ENCODE measurements at places on chromosomes 2 and 18.

DNA sequence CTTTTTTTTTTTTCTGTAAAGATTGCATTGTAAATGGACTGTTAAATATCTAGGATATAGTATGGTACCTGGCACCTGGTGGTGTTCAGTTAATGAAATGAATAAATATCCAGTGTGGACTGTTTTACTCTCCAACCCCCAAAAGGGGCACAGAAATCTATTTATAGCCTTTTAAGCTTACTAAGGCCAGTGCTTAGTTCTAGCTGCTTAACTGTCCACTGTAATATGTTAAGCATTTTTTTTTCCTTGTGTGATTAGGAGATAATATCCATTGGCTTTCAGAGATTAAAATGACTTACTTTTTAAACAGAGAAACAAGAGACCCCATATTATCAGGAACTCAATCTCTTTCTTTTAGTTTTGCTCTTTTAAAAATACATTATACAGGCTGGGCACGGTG is 84.4 kb downstream of the ZNF532 start:
- DNase-seq = no peak

DNA sequence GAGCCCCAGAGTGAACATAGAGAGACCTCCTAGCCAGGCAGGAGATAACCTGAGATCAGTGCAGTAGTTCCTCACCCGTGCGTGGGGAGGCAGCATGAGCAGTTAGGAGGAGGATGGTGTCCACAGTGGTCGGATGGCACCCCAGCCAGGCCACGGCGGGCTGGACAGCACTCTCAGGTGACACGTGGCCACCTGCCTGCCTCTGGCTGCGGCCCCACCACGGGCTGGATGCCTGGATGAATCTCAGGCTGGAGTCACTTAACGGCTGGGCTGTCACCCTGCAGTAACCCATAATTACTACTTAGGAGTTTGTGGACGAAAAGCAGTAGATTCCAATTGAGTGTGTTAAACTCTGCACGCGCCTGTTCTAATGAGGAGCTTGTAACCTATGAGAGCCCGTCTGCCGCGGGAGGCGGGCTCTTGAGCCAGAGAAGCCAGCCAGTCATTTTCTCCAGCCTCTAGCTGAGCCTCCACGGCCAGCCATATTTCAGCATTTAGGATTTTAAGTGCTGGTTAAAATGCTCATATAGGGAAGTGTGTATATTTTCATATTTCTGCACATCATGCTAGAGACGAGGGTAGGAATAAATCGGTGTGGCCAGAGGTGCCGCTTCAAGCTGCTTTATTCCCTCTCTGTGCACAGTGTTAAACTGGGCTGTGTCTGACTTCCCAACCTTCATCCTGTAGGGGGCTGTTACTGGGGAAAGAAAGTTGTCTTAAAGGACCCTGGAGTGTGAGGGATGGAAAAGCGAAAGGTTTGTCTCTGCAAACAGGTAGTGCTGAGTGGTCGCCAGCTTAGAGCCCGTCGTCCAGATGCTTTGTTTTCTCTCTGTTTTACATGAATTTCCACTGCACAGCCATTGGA is 144.0 kb downstream of the GLI2 start:
- no peak for DNase-seq

DNA sequence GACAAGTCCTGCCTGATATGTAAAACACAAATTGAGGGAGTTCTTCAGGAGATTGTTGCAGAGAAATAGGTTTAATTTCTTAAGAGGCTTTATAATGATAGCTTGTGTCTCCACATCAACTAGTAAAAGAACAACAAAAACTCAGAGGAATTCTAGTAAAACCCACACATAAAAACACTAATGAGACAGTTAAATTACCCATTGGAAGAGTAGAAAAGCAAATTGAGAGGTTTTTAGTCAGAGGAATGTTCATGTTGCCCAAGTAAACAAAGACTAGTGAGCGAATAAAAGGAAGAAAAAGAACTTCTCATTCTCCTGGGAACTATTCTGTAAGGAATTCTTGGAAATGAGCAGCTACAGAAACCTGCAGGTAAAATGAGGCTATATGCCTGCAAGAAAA is 330.6 kb downstream of the STK39 start:
- no peak for DNase-seq

DNA sequence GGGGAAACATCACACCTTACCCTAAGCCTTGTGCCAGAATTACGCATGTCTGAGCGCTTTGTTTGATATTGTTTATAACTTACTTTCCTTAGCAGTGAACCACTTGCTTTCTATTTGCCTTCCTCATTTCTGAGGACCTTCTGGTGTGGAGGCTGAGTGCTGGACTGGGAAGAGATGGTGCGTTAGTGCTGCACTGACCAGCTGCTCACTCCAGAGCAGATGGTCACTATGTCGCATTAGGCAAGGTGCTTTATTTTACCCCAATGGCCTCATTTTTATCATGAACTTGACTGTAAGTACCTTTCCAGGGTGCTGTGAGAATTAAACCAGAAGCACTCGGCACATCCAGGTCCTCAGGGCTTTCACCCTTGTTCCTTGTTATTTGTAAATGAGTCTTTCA is 46.6 kb upstream of the TMEM18 start:
- no peak for DNase-seq

- DNase-seq = no peak
These were observed 142.7 kb downstream of the ADCYAP1 start for GRCh38 chr18:1047406-1047805.

DNA sequence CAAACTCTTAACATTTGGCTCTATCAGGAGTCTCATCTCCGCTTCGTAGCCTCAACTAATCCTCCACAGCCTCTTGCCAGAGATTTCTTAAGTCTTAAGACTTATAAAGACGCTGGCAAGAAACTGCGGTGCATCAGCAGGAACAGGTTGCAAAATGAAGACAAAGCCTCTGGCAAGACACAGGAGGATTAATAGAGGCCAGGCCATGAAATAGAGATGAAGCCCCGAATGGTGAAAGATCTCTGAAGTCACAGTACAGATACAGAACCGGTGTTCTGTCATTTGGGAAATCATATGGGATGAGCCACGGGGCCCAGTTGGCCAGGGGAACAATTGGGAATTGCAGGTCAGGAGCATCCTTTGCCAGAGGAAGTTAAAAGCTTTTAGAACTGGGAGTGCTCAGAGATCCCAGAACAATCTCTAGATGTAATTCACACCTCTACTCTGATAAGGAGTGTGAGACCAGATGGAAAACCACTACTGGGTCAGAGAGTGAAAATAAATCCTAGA is 190.9 kb upstream of the FOSL2 start:
- DNase-seq = no peak

DNA sequence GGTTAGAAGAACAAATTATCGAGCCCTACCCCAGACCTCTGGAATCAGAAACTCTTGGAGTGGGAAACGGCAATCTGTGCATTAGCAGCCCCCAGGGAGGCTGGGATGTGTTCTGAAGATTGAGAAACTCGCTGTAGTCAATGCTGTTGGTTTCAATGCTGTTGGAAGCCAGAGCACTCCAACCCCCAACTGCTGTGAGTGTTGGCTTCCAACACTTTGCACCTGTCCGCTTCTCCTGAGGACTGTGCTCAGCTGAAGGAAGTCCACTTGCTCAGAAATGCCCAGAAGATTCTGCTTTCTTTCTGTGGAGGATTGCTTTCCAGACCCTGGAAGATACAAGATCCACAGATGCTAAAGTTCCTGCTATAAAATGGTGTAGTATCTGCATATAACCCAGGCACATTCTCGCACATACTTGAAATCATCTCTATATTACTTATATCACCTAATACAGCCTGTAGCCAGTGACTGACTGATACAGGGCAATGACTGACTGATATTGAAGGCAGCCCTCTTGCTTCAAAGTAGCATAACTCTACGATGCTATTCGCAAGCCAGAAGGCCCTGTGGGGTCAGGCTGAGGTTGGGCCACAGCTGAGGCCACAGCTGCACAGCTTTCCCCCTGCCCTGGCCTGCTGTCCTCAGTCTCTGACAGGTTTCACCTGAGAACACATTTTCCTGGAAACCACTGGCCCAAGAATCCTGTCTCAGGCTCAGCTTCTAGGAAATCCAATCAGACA is 757.7 kb upstream of the ID2 start:
- DNase-seq = no peak

DNA sequence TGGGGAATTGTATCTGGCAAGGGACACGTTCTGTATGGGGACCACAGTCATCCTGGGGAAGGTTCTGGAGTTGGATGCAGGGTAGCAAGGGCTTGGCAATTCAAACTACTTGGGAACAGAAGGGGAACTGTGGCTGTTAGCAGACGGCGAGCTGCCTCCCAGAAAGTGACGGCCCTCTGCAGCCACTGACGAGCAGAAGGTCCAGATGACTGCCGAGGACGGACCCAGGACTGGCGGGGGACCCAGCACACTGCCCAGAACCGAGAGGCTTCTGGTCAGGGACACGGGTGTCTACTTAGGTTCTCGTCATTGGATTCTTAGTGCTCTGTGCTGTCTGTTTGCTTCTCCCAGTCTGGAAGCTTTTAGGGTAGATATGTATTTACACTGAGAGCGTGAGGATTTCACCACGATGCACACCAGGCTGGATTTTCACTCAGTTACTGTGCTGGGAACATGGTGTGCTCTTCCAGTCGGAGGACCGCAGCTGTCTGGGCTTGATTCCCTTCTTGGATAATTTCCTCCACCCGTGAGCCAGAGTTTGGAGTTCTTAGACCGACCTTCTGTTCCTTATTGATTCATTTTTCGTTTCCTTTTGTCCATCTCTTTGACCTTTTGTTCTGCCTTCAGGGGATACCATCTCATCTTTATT is 13.4 kb downstream of the GPR35 start:
- DNase-seq = no peak

DNA sequence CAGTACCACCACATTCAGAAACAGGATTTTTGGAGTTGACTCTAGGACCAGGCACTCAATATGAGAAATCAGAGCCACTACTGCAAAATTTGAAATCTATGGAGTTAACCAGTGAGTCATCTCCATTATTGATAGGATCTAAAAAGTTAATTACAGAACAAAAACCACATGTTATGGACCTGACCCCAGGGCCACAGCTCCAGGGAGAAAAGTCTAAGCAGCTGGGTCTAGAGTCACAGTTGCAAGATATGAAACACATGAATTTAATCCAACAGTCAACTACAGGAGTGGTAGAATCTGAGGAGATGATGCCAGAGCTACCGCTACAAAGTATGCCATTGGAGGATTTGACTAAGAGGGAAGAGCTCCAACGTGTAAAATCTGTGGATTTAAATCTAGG is 13.4 kb upstream of the ZNF512 start:
- no peak for DNase-seq

GRCh38 chr2:37349231-37349860 is 4.9 kb downstream of the QPCT start:
- no peak for DNase-seq

DNA sequence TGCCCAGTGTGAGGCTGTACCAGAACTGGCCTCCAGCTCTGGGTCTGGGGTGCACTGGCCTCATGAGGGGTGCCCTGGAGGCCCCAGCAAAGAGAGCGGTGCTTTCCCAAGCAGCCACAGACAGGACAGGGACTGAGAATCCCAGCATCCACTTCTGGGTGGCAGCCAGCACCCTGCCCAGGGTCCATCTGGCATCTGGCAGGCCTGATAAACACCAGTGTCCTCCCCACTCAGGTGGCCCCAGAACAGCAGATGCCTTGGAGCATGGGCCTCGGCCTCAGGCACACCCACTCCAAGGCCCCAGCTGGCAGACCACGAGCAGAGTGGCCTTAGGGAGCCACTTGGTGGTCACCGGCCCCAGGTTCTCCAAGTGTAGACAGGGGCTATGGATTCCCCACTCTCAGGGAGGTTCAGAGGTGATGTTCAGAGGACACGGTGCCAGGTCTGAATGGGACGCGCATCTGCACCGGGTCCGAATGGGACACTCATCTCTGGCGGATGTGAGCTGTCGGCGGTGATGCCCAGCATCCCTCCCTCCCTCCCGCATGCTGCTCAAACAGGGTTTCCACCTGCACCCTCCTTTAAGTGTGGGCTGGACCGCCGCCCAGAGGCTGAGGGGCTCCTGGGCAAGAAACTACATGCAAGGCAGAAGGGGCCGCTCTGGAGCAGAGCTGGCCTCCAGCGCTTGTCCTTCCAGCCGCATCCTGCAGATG is 82.2 kb upstream of the GPC1 start:
- DNase-seq = no peak

- no peak for DNase-seq
These were observed 181.4 kb downstream of the CALCRL start for GRCh38 chr2:187266645-187267044.

DNA sequence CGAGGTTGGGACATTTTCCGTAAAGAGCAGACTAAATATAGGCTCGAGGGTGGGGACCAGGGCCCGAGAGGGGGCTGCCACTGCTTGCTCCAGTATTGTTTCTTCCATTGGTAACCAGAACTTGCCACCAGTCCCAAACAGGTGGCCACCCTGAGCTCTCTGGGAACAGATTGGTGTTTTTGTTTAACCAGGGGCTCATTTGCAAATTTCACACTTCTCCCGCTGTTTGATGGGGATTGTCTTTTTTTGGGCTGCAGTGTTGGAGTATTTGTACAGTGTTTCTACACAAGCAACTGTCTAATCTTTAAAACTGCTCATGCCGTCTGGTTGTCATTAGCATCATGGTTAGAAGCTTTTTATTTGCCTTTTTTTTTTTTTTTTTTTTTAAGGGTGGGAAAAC is 8.5 kb downstream of the AGAP1 start:
- no peak for DNase-seq

GRCh38 chr2:44087714-44088092 is 81.0 kb upstream of the PPM1B start:
- DNase-seq = no peak

- DNase-seq = no peak
These were observed 18.0 kb downstream of the FZD7 start for GRCh38 chr2:202051499-202052161.

- DNase-seq = no peak
These were observed 181.6 kb upstream of the HS6ST1 start for GRCh38 chr2:128500138-128500800.

DNA sequence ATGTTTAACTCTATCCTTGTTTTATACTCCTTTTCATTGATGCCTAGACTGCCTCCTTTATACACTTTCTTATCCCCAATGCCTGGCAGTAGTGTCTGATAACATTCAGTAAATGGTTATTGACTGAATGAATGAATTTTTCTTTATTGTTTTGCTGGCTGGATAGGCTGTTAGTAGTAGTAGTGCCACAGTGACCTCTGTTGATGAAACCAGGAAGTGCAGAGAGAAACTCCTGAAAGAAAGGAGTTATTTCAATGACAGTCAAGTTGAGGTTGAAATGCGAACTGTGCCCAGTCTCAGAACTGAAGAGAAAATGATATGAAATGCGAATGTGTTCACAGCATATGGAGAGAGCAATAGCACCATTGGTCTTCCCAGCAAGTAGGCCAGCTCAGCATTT is 26.8 kb upstream of the SLC9A2 start:
- no peak for DNase-seq

- DNase-seq = no peak
These were observed 49.8 kb downstream of the USP34 start for GRCh38 chr2:61420991-61421544.
